Mesothelial cell of epicardium (in vitro differentiated cells): ENCODE measurements at places on chromosomes 5 and 9. TPM values are rescaled to one million over a fixed set of nuclear protein-coding genes. Genes with fewer than 3 reads are reported as not detected.
A peak's percentile ranks its signal among the peaks of the same experiment; 100 is the strongest.

DNA sequence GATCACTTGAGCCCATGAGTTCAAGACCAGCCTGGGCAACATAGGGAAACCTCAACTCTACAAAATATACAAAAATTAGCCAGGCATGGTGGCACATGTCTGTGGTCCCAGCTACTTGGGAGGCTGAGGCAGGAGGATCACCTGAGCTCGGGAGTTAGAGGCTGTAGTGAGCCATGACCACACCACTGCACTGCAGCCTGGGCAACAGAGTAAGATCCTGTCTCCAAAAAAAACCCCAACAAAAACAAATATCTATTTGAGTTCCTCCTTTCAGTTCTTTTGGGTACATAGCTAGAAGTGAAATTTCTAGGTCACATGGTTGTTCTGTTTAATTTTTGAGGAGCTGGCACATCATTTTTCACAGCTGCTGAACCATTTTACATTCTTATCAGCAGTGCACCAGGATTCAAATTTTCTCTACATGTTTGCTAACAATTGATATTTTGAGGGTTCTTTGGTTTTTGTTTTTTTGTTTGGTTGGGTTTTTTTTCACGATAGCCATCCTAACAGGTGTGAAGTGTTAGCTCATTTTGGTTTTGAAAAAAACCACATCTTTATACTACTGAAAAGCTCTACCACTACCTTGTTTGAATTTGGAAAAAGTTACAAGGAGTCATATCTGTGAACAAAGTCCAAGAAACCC is 176.9 kb upstream of the SLC12A2 start:
- H3K27me3 ChIP-seq = no peaks in the 10 kb centered on the region
- peaks cover 1% of the 10 kb centered on the region for H3K4me1 ChIP-seq
- no peak overlapping the region for H3K27ac ChIP-seq
- no peaks in the 10 kb centered on the region for H3K36me3 ChIP-seq
- DNase-seq = no peak

- H3K4me1 ChIP-seq = peaks cover 10% of the 10 kb centered on the region
- no peak overlapping the region for H3K4me3 ChIP-seq
- no peaks in the 10 kb centered on the region for H3K36me3 ChIP-seq
Measured at GRCh38 chr5:150293091-150293941, 3.7 kb upstream of the CAMK2A start.

GRCh38 chr9:105830461-105830860 is 136.1 kb downstream of the TMEM38B start:
- no peak overlapping the region for H3K4me3 ChIP-seq
- no peaks in the 10 kb centered on the region for H3K27me3 ChIP-seq
- DNase-seq = no peak
- H3K36me3 ChIP-seq = no peaks in the 10 kb centered on the region
- no peak overlapping the region for H3K27ac ChIP-seq

DNA sequence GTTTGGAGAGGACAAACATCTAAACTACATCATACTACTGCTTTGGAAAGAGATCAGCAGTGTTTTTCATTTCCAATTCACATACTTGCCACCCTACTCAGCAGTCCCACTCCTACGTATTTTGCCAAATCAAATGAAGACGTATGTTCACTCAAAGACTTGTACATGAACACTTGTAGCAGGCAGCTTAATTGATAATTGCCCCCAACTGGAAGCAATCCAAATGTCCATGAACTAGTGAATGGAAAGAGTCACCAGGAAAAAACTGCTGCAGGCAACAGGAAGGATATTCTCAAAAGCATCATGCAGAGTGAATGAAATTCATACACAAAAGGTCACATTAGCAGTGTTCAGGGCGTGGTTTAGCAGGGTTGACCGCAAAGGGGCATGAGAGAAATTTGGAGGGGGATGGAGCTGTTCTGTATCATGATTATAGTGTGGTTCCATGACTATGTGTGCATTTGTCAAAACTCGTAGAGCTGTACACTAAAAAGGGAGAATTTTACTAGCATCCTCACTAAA is 38.8 kb downstream of the PAEP start:
- H3K36me3 ChIP-seq = no peaks in the 10 kb centered on the region
- no peak overlapping the region for H3K4me3 ChIP-seq
- no peak overlapping the region for H3K27ac ChIP-seq
- no peak for DNase-seq
- H3K27me3 ChIP-seq = peaks cover 21% of the 10 kb centered on the region

Gene PAPPA
- 2.9 to 3.3 TPM (median 3.2 TPM) in 3 replicates for total RNA-seq

Gene SLC28A3
- 0.72 to 0.89 TPM (median 0.84 TPM) in 3 replicates for total RNA-seq

GRCh38 chr5:149438281-149438680 is 59.2 kb upstream of the IL17B start:
- H3K36me3 ChIP-seq = no peaks in the 10 kb centered on the region
- H3K27ac ChIP-seq = no peak overlapping the region
- no peaks in the 10 kb centered on the region for H3K27me3 ChIP-seq
- no peak overlapping the region for H3K4me3 ChIP-seq
- DNase-seq = no peak
- peaks cover 22% of the 10 kb centered on the region for H3K4me1 ChIP-seq

DNA sequence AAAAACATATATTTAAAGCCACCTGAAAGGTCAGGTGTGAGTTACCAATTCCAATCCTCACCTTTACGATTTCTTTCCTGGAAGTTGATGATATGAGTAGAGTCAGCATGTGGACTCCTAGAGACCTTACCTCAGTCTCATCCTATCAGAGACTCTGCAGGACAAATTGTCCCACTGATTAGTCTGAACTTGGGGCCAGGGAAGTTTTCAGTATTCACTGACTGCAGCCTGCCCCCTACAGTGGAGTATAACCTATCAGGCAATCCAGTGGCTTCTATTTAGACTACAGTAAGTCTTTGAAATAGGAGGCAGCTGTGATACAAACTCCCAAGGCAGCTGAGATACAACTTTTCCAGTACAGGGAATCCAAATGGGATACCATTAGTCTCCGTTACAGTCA is 449.4 kb upstream of the CDH10 start:
- no peaks in the 10 kb centered on the region for H3K4me1 ChIP-seq
- no peaks in the 10 kb centered on the region for H3K27me3 ChIP-seq
- H3K27ac ChIP-seq = no peak overlapping the region
- DNase-seq = no peak
- H3K4me3 ChIP-seq = no peak overlapping the region

Gene CRHBP
- total RNA-seq = 5.3 to 10.7 TPM (median 8.0 TPM) in 3 replicates

DNA sequence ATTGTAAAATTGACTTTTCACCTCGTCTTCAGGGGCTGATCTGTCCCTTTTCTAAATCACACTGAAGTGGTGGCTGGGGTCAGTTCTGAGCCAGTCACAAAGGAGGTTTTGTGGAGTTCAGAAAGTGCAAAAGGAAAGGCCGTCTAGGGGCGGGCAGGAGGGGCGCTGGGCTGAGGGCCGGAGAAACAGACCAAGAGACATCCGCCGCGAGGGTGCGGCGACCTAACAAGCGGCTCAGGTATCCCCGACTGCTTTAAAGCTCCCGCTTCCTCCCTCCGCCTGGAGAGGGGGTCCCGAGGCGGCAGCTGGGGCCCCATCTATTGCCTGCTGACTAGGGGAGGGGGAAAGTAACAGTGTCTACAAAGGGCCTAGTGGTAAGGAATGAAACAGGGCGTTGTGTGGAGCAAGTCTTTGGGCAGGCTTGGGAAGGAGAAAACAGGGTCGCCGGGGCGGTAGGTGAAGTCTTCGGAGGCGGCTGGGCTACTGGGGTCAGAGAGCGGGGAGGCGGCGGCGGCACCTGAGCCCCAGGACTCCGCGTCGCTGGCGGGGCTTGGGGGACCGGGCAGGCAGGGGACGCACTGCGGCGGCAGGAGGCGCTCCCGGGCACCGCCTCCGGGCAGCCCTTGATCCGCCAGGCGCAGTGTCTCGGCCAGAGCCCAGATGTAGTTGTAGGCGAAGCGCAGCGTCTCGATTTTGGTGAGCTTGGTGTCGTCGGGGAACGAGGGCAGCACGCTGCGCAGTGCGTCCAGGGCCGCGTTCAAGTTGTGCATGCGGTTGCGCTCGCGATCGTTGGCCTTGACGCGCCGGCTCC is 950 bp downstream of the NEUROG1 start:
- peaks cover 99% of the 10 kb centered on the region for H3K27me3 ChIP-seq
- DNase-seq = no peak

- H3K36me3 ChIP-seq = peaks cover 8% of the 10 kb centered on the region
- peak overlapping the region; percentile 91 for H3K27ac ChIP-seq
- H3K4me1 ChIP-seq = peaks cover 26% of the 10 kb centered on the region
- peaks cover 14% of the 10 kb centered on the region for H3K27me3 ChIP-seq
- peak; percentile 44 for DNase-seq
Measured at GRCh38 chr9:126860757-126861466, 473 bp downstream of the ZBTB34 start.

DNA sequence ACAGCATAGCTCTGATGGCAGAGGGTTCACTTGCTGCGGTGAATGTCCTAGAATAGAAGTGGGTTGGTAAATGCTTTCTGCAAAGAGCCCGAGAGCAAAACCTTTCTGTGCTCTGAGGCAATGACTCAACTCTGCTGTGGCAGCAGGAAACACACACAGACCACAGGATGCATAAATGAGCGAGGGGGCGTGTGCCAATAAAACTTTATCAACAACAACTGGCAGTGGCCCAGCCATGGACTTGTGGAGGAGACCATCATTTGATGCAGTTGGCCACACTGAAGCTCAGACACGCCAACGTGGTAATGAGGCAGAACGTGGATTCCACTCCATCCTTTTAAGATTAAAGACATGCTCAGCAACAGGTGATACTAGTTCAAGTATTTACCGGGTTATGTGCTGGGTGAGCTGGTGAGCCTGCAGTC is 6.8 kb downstream of the MRPL36 start:
- no peak overlapping the region for H3K4me3 ChIP-seq
- peaks cover 13% of the 10 kb centered on the region for H3K36me3 ChIP-seq
- no peak for DNase-seq
